ENCODE measurements at places on chromosomes 7 and 10.

- DNase-seq, result peak; percentile 43
These were observed 12.3 kb downstream of the KLF14 start for GRCh38 chr7:130721486-130722277.

DNA sequence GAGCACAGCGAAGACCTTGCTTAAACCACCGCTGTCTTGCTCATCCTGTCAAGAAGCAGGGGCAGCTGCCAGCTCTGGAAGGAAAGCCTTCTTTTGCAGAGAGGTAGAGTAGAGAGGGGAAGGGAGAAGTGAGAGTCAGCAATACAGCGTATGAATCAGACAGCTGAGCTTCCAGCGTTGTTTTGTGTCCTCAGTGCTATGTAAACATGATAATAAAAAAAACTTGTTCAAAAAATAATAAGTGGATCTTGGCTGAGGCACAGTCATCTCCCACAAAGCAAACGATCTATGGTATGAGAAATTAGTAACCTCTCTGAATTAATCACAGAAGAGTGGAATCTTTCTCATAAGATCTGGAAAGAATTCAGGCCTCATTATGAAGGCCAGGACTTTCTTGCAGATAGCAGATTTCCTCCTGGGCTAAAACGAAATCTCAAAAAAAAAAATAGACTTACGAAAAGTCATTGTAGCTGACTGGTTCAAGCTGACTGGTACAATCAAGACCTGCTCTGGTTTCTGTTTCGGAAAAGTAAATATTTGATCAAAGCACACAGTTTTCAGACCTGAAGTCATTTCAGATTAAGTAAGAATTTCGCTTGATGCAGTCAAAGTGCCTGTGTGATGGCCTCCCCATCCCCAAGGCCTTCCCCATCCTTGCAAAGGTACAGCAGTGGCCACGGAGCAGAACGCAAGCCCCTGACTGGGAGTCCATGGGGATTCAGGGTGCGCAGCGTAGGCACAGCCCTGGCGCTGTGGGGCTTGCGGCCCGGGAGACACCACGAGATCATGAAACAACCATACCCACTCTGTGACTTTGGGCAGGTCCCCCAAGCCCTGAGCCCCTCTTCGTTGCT lies 29.4 kb downstream of the CHST15 start:
- no peak for DNase-seq

DNA sequence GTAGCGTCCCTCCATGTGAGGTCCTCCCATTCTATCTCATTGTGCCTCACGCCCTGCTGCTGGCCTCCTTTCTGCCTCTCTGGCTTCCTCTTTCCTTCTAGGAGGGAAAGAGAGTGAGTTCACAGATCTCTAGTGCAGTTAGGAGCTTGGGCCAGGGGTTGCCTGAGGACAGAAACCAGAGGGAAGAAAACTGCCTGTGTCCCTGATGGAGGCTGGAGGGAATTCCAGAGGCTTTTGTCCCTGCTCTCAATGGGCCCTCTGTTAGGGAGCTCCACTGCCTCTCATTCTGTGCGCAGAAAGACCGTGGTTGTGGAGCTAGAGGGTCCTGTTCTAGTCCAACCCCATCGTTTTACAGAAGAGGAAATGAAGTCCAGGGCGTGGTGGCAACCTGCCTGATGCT lies 4.6 kb downstream of the MARVELD1 start:
- peak; percentile 55 for DNase-seq

DNA sequence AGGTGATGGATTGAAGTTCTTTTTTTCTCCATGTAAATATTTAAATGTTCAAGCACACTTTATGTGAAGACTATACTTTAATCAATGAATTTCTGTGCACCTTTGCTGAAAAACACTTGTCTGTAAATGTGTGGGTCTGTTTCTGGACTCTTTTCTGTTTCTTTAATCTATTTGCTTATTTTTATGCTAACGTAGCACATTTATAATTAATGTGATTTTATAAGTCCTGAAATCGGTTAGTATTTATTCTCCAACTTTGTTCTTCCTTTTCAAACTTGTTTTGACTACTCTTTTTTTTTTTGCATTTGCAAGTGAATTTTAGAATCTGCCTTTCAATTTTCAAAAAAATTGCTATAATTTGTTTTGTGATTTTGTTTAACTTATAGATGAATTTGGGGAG lies 334.4 kb downstream of the ATRNL1 start:
- no peak for DNase-seq

GRCh38 chr7:115059321-115059720 lies 137.4 kb downstream of the MDFIC start:
- DNase-seq, result no peak

- DNase-seq, result no peak
These were observed 20.7 kb downstream of the NEURL1 start for GRCh38 chr10:103514244-103514643.

DNA sequence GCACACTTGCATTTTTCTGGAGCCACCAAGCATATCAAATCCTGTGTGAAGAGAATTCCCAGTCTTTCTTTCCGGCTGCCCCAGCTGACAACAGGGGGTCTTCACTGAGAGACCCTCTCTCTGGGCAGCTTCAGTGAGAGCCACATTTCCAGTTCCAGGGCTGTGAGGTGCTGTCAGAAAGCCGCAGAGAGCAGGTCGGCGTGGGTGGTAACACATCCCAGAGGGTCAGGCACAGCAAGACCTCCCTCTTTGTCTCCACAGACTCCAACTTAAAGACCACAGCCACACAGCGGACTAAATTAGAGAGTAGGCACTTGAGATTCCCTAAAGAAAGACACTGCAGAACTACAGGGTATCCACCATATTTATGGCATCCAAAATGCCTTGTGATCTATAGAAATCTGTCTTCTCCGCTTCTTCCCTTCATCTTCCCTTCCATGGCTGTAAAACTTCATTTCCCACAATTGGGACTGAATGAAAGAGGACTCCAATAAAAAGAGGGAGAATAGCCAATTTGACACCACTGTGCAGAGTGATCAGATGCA lies 116.0 kb upstream of the C7orf33 start:
- no peak for DNase-seq

DNA sequence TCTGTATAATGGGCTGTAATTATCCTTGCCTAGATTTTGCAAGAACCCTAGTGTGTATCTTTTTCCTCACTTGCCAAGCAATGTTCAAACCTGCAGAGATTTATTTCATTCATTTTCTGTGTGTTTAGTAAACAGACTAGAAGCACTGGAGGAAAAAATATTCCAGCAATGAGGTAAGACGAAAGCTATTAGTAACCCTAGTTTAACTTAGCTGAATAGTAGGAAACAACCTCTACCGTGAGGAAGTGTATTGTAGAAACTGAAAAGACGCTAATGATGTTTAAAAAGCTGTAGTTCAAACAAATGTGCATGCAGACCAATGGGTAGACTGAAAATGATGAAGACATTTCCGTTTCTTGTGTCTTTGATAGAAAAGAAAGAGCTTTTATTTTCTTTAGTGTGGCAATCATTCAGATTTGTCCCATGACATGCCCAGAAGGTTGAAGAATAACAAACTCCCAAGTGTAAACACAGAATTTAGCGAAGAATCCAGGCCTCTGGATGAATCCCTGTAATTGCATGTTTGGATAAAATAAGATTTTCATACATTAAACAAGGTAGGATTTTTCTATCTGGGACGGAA lies 20.7 kb downstream of the CAV1 start:
- no peak for DNase-seq
